ENCODE measurements at places on chromosomes 12 and 14. TPM values are rescaled to one million over a fixed set of nuclear protein-coding genes. Genes with fewer than 3 reads are reported as not detected.

- peaks cover 9% of the 10 kb centered on the region for H3K27me3 ChIP-seq
- peak overlapping the region; percentile 91 for H3K4me3 ChIP-seq
- H3K36me3 ChIP-seq: peaks cover 9% of the 10 kb centered on the region
These were observed 14.7 kb upstream of the CDH24 start for GRCh38 chr14:23071921-23072539.

- H3K27ac ChIP-seq: no peak overlapping the region
- H3K27me3 ChIP-seq: peaks cover 5% of the 10 kb centered on the region
- no peaks in the 10 kb centered on the region for H3K36me3 ChIP-seq
These were observed 7.4 kb downstream of the SCARB1 start for GRCh38 chr12:124856132-124856841.

DNA sequence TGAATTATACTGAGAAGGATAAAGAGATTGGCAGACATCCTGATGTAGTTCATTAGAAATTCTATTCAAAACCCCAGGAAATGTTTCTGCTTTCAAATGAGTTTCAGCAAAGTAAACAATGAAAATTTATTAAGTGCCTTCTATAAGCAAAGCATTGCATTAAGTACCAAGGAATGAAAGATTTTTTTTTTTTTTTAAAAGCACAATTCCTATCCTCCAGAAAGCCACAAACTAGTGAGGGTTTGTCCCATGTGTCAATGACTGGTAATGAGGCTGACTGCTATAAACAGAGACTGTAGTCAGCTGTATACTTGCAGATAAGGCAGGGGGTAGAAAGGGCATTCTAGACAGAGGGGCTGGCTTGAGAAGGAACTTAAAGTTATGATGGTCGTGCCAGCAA lies 6.7 kb downstream of the ANO4 start:
- H3K27me3 ChIP-seq: no peaks in the 10 kb centered on the region
- H3K36me3 ChIP-seq: no peaks in the 10 kb centered on the region
- no peak overlapping the region for H3K4me3 ChIP-seq
- DNase-seq: no peak
- no peak overlapping the region for H3K27ac ChIP-seq
- H3K4me1 ChIP-seq: no peaks in the 10 kb centered on the region

DNA sequence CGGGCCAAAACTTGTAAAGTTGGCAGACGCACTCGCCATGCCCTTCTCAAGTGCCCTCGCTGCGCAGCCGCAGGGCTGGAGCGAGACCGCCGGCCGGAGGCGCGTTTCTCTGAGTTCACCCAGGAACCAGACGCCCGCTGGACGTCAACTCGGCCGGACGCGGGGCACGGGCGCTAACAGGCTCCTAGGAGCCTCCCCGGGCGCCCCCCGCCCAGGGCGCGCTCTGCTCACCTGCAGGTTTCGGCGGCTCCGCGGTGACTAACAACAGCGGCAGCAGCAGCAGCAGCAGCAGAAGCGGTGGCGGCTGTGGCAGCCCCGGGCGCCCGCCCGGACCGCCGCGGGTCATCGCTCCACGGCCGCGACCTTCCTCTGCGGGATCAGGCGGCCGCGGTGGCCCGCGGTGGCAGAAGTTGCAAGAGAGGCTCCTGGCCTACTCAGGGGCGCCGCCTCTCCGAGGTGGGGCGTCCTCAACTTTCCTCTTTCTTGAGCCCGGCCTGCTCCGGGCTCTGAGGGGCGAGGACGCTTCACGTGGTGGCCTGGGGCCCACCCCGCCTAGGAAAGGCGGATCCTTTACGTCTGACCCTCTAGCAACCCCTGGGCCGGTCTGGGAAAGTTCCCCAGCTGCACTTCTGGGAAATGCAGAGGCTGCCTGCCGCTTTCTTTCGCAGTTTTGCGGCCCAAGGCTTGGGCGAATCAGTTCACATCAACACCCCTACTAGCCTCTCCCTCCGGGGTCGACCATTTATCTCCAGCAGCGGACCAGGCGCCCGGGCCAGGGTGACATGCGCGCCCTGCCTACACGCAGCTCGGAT lies at the start of gene PLBD1:
Gene PLBD1 (minus strand): TSS at position 533 of the 812 bp plus-strand sequence. CDS start 187 bp downstream, at position 346.
- peaks cover 15% of the 10 kb centered on the region for H3K27me3 ChIP-seq
- H3K36me3 ChIP-seq: no peaks in the 10 kb centered on the region
- H3K4me1 ChIP-seq: peaks cover 2% of the 10 kb centered on the region
- no peak for DNase-seq
- no peak within 1 kb of the TSS for H3K27ac ChIP-seq

- H3K36me3 ChIP-seq: peaks cover 17% of the 10 kb centered on the region
- H3K27me3 ChIP-seq: no peaks in the 10 kb centered on the region
- H3K27ac ChIP-seq: no peak overlapping the region
- no peak for DNase-seq
- H3K4me1 ChIP-seq: peaks cover 10% of the 10 kb centered on the region
These were observed 36.7 kb upstream of the IL22 start for GRCh38 chr12:68290126-68290525.

- peaks cover 1% of the 10 kb centered on the region for H3K27me3 ChIP-seq
- H3K4me3 ChIP-seq: no peak overlapping the region
- no peaks in the 10 kb centered on the region for H3K36me3 ChIP-seq
- no peaks in the 10 kb centered on the region for H3K4me1 ChIP-seq
These were observed 538.2 kb upstream of the TBX3 start for GRCh38 chr12:115222220-115222619.

DNA sequence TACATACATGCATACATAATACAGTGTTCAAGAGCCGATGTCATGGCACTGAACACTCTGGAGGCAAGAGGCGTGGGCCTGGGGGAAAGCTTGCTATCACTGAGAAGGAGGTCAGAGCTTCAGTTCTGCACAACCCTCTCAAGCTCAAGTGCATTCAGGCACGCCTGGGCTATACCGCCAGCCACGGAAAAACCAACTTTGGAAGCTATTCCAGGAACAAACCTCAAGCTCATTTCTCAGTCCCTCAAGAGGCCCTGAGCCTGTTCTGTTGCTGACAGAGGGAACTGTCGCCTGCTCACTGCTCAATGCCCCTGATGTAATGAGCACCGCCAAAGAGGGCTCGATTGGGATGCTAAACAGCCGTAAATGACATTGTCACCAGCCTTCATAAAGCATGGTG lies 9.2 kb downstream of the NOS1 start:
- H3K27ac ChIP-seq: no peak overlapping the region
- no peaks in the 10 kb centered on the region for H3K36me3 ChIP-seq
- no peak overlapping the region for H3K4me3 ChIP-seq
- no peak for DNase-seq
- H3K27me3 ChIP-seq: peaks cover 1% of the 10 kb centered on the region
- H3K4me1 ChIP-seq: no peaks in the 10 kb centered on the region

GRCh38 chr14:68824517-68825347 lies 31.9 kb upstream of the ZFP36L1 start:
- no peak overlapping the region for H3K27ac ChIP-seq
- peaks cover 27% of the 10 kb centered on the region for H3K4me1 ChIP-seq
- peaks cover 1% of the 10 kb centered on the region for H3K27me3 ChIP-seq
- DNase-seq: peak; percentile 28
- no peak overlapping the region for H3K4me3 ChIP-seq

DNA sequence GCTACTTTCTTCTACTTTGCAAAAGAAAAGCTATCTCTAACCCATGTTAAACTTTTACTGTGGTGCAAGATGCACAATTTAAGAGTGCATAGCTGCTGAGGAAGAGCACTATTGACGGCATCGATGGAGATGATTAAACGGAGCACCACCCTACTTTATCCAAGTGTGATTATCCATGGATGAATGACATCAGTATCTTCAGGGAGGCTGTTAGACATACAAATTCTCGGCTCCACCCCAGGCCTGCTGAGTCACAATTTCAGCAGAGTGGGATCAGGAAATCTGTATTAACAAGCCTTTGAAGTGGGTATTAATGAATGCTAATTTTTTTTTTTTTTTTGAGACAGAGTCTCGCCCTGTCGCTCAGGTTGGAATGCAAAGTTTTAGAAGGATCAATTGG lies 16.2 kb downstream of the SLC2A14 start:
- DNase-seq: no peak
- no peaks in the 10 kb centered on the region for H3K36me3 ChIP-seq
- peaks cover 6% of the 10 kb centered on the region for H3K4me1 ChIP-seq
- H3K27me3 ChIP-seq: peaks cover 4% of the 10 kb centered on the region
- H3K27ac ChIP-seq: no peak overlapping the region
- H3K4me3 ChIP-seq: no peak overlapping the region

DNA sequence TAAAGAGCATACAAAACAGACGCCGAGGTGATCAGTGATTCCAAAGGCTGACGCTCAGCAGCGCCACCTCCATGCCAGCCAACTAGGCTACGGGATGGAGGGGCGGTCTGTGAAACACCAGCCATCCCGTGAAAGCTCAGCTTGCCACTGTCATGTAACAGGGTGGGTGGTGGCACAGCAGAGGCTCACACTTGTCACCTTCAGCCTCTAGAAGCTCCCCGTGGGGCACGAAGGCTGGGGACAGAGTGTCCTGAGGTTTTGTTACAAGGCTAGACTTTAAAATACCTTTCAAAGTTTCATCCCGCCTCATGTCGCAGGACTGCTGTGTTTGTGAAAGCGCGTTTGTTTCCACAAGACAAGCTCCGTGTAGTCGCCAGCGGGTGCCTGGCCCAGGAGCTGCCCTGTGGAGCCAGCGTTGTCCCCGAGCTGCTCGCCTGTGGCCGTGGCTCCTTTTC lies 20.7 kb downstream of the XRCC3 start:
- H3K27me3 ChIP-seq: no peaks in the 10 kb centered on the region
- peaks cover 2% of the 10 kb centered on the region for H3K4me1 ChIP-seq
- no peak for DNase-seq
- no peak overlapping the region for H3K4me3 ChIP-seq

GRCh38 chr12:51318846-51319599 lies 5.0 kb downstream of the BIN2 start:
- H3K27me3 ChIP-seq: peaks cover 6% of the 10 kb centered on the region
- peak overlapping the region; percentile 92 for H3K27ac ChIP-seq
- H3K4me3 ChIP-seq: peak overlapping the region; percentile 93
- H3K36me3 ChIP-seq: peaks cover 49% of the 10 kb centered on the region

- no peak overlapping the region for H3K27ac ChIP-seq
- no peak overlapping the region for H3K4me3 ChIP-seq
- H3K36me3 ChIP-seq: no peaks in the 10 kb centered on the region
- DNase-seq: no peak
- no peaks in the 10 kb centered on the region for H3K4me1 ChIP-seq
These were observed 696.7 kb upstream of the TBX3 start for GRCh38 chr12:115380546-115381120.

KRT1 gene
- not detected for polyA plus RNA-seq

AGAP2 gene
- polyA plus RNA-seq: 1.4 TPM

SLC25A21 gene
- polyA plus RNA-seq: not detected

PUS1 gene
- 14.5 TPM for polyA plus RNA-seq

COPS7A gene
- 62.1 TPM for polyA plus RNA-seq

DTD2 gene
- 16.4 TPM for polyA plus RNA-seq

AREL1 gene
- polyA plus RNA-seq: 11.9 TPM

DRAM1 gene
- polyA plus RNA-seq: 4.1 TPM

SLC5A8 gene
- not detected for polyA plus RNA-seq
